T1000 (cell line): ENCODE measurements at places on chromosomes 1 and 21.
A peak's percentile ranks its signal among the peaks of the same experiment; 100 is the strongest.

- DNase-seq: no peak
Measured at GRCh38 chr1:100130552-100131077, 2.1 kb downstream of the SASS6 start.

- DNase-seq: peak; percentile 84
Measured at GRCh38 chr1:204041232-204041767, 31.6 kb upstream of the SOX13 start.

- DNase-seq: no peak
Measured at GRCh38 chr1:56357927-56358690, 221.3 kb downstream of the PLPP3 start.

GRCh38 chr21:14877581-14878228 lies 187.1 kb downstream of the NRIP1 start:
- DNase-seq: peak; percentile 10
